ENCODE measurements at places on chromosomes 1 and 21.

DNA sequence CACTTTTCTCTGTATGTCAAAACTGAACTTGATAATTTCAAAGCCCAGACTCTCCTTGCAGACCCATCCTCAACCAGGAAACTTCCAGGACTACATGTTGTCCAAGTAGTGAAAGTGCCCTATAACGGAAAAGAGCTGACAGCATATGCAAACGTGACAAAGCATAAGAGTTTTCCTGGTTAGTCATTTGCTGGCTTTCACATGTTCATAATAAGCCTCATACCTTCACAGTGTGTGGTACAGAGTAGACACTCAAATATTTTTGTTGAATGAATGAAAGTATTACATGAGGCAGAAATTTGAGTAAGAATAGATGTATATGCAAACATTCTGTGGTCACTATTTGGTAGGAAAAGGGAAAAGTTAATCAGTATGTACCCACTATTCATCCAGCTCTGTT is 473.3 kb downstream of the MRPL39 start:
- peak; percentile 62 for DNase-seq

GRCh38 chr1:107264007-107264406 is 123.2 kb downstream of the NTNG1 start:
- DNase-seq, result no peak

GRCh38 chr1:202692959-202693555 is 17.2 kb downstream of the SYT2 start:
- peak; percentile 61 for DNase-seq

DNA sequence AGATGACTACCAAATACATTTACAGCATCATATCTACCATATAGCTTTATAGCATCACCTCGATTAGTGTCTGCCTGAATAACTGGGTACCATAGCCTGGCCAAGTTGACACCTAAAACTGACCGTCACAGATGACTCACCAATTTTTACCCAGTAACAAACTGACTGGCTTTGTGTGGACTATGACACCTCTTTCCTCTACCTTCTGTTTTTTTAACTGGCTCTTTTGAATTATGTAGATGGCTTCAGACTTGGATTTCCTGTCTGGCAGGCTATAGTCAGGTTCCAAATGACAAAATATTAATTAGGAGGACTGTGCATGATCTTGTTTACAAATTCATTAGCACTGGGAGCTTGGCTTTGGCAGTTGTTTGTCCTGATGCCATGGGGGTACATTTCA is 360.3 kb downstream of the TGFB2 start:
- DNase-seq, result peak; percentile 42

- no peak for DNase-seq
These were observed 84.8 kb upstream of the ZNF648 start for GRCh38 chr1:182146286-182146685.

DNA sequence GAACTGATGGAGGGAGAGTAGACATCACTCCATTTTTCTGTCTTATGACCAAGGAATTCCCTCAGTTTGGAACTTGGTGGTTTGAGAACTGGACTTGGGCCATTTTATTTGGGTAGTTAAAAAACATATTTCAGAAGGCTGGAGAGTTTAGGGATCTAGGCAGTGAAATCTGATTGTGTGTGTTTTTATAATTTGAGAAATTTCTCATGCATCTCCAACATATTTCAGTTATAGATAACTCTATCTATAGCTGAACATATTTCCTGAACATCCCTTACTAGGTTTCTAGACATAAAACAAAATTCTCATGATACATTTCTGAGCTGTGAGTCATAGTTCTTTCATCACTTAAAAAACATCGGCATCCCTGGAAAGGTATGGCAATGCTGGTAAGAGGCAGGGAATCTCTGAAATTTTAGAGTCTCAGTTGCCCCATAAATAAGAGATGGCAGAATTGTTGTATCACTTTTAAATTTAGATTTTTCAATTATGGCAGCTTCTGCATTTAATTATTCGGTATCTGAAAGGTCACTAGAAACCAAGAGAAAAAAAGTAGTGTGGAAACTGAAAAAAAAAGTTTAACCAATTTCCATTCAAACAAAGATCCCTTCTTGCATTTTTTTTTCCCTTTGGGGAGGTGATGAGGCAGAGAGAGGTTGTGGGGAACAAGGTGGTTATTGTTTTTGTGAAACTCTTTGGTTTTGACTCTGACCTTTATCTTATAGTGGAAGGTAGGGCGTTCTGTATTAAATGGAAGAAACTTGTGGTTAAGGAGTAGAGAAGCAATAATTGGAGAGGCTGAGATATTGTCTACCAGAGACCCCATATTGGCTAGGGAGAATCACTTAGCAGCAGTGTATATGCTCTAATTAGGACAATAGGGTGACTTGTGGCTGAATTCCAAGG is 102.9 kb downstream of the FASLG start:
- DNase-seq, result peak; percentile 71

DNA sequence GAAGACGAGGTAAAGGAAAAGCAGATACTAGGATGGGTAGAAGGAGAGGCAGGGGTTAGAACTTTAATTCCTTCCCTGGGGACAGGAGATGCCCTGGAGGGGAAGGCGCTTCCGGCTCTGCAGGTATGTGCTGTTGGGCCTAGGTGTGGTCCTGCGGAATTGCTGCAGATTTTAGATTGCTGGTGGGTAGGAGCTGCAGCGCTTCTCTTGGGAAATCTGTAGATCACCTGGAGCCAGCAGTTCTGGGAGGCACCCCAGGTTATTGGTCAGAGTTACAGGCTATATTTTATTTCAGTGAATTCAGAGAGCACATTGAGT is 1.1 kb downstream of the MGST3 start:
- no peak for DNase-seq

DNA sequence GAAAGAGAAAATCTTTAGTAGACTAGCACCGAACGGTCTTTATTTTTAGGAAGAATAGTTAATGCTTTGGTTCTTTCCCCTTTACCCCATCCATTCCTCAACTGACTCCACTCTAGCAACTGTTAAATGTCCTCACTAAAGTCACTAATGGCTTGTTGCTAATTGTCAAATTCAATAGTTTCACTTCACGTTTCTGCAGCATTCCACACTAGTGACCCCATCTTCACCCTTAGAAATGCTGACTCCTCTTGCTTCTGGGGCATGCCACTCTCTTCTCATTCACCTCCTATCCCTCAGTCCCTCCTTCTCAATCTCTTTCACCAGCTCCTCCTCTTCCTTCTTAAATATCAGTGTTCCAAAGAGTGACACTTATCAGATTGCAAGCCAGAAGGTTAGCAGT is 19.4 kb upstream of the CADM3 start:
- no peak for DNase-seq

DNA sequence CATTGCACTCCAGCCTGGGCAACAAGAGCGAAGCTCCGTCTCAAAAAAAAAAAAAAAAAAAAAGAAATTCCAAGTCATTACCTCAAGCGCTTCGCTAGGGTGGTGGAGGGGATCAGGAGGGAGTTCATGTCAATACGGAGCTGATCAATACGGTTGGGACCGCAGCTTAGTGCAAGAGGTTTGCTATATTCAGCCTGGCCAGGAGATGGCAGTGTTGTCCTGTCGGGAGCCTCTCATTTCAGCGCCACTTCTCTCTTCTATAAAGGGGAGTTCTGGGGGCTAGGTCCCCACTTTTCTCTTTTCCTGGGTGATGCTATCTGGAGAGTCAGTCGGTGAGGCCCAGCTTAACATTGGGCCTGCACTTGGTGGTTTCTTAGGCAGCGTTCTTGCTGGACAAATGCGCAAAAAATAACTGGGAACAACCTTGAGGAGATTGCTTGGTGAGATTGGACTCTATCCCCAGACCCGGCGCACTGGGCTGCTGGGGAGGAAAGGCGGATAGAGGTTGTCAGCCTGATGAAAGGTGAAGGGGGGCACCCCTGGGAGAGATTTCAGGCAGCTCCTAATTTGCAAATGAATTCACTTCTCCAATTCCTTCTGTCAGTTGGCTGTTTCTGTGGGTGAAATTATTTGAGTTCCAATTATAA is 40.4 kb downstream of the KIAA0040 start:
- DNase-seq, result peak; percentile 24

GRCh38 chr1:196611873-196612272 is 3.6 kb upstream of the KCNT2 start:
- DNase-seq, result no peak

Measured in astrocyte of the spinal cord (primary cell).